Left renal cortex interstitium (tissue), 4 donors: ENCODE measurements at places on chromosomes 13 and 19.

DNA sequence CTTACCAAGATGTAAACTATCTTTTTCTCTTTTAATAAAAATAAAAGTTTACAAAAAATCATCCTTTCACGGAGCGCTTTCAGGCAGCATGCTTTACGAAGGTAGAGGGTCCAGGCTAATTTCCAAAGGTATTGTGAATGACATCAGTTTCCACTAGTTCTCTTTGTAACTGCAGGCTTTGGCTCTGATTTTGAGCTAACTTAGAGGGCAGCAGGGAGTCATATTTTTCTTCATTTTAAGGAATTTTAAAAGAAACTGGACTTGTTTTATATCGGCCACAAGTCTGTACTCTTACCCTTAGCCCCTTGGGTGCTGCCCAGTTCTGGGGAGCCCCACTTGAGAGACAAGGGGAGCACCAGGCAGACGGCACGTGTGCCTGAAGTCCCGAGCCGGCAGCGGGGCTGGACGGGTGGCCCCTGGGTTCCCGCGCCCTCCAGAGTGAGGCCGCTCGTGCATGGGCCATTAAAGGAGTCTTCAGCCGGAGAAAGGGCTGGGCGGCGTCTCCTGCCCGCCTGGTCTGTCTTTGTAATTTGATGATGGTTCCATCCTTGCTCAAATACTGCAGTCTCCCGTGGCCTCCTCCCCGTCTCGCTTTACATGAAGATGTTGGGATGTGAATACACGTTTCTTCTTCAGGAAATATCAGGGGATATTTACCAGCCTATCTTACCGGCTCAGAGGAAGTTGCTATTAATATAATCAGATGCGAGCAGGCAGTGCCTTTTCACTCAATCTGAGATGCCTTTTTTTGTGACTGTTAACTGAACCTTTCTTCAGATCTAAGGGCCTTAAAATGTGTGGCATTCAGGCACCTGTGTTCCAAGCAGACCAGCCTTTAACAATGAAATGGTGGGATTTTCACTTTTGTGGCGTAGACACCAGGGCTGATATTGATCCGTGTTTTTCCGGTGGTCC, 67.4 kb downstream of the GGACT start:
- no peak for DNase-seq

DNA sequence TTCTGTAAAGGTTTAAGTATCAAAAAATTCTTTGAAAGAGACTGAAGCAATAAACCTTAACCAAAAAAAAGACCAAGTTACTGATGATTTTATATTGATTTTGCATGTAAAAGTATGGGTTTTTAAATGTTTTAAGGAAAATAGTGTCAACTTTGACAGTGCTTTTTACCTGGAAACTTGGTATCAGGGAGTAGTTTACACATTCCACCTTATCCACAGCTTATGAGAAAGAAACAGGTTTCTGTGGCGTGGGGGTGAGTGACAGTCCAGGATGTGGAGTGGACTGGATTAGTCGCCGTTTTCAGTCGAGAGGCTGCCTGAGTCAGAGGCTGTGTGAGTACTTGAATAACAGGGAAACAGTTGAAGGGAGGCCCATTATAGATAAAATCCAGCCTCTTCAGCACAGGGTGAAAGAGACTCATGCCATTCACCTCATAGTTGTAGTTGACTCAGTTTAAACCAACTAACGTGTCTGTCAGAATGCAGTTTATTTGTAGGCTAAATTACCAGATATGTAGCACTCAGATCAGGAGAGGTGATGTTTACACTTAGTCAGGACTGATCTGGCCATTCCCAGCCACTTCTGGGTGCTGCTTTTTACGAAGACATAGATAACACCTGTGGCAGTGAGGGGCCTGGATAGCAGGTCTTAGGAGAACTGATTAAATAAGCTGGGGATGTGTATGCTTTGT, 595 bp upstream of the GPR183 start:
- DNase-seq, result no peak

- no peak for DNase-seq
Observed at GRCh38 chr13:99949679-99950413, 21.7 kb downstream of the ZIC5 start.

DNA sequence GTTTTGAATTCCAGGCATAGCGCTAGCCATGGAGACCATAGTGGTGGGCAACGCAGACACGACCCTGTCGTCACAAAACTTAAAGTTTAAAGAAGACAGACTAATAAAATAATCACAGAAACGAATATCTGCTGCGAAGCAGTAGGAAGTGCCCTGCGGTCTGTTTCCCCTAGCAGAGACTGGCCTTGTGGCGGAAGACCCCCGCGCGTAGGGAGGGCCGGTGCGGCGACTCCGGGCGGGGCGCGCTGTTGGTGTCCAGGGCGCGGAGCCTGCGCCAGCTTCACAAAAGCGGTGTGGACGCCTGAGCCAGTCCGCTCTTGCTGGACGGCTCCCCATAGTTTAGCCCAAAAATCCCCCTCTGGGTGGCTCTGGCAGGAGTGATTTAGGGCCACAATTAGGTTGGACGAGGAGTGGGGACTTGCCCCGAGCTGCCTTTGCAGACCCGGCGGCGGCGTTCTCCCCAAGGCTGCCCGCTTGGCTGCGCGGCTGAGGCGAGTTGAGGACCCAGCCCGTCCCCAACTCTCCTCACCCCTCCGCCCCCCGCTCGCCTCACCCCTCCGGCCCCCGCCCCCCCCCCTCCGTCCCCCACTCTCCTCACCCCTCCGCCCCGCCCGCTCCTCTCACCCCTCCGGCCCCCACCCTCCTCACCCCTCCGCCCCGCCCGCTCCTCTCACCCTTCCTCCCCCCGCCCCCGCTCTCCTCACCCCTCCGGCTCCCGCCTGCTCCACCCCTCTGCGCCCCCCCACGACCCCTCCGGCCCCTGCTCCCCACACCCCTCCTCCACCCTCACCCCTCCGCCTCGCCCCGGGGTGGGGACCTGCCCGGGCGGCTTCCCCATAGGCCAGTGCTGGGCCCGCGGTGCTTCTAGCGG, 14.2 kb upstream of the LATS2 start:
- DNase-seq, result no peak

DNA sequence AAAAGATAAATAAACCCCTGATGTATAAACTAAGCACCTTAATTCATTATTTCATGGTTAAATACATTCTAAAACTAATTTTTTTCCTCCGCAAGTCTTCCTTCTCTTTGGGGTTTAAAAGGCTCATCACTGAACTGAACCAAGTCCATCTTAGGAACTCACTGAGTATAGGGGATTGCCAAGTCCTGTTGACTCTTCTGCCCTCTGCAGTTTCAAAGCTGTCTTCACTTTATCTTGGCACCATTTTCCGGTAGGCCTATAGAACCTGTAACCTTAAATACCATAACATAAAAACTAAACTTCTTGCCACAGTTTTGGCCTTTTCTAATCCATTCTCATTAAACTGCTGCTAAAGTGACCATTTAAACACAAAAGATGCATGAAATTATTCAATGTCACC, 66.5 kb upstream of the USPL1 start:
- DNase-seq, result no peak

DNA sequence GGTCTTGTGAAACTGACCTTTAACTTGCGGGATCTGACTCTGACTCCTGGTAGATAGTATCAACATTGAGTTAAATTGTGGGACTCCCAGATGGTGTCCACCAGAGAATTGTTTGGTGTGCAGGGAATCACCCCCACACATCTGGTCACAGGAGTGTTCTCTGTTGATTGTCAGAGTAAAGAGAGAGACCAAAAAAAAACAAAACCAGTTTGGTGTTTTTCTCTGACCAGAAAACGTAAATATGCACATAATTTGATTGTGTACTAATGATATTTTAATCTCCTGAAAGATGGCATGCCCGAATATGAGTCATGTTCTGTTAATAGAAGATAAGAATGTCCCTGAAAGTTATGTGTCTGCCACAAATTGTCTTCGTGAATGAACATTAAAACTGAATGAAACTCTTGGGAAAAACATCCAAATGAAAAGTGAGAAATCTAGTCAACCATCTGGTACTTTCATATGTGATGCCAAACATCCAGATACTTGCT, 118.5 kb upstream of the GPC6 start:
- no peak for DNase-seq

DNA sequence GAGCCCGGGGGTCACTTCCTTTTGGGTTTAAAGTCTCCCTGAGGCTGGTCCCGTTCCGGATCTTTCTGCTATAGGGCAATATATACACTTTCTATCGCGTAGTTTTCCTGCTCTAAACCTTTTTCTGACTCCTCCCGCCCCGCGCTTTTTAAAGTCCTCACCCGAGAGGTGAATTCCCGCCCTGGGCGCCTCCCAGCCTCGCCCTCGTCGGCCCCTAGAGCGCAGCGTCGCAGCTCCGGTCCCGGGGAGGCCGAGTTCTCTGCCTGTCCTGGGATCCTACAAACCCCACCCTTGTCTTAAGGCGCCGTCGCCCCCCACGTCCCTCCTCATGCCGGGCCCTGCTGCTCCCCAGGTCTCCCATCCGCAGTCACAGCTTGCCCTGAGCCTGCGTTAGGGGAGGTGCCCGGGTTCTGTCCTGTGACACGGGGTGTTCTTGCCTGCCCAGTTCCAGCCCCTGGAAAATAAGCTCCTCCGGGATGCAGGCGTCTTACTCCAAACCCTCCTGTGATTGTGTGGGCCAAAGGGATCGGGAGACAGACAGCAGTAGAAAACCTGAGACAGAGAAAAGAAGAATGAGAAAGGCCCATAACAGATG, 491 bp downstream of the ZNF525 start:
- DNase-seq, result no peak

- no peak for DNase-seq
Observed at GRCh38 chr13:30927595-30927994, 4.9 kb upstream of the TEX26 start.

DNA sequence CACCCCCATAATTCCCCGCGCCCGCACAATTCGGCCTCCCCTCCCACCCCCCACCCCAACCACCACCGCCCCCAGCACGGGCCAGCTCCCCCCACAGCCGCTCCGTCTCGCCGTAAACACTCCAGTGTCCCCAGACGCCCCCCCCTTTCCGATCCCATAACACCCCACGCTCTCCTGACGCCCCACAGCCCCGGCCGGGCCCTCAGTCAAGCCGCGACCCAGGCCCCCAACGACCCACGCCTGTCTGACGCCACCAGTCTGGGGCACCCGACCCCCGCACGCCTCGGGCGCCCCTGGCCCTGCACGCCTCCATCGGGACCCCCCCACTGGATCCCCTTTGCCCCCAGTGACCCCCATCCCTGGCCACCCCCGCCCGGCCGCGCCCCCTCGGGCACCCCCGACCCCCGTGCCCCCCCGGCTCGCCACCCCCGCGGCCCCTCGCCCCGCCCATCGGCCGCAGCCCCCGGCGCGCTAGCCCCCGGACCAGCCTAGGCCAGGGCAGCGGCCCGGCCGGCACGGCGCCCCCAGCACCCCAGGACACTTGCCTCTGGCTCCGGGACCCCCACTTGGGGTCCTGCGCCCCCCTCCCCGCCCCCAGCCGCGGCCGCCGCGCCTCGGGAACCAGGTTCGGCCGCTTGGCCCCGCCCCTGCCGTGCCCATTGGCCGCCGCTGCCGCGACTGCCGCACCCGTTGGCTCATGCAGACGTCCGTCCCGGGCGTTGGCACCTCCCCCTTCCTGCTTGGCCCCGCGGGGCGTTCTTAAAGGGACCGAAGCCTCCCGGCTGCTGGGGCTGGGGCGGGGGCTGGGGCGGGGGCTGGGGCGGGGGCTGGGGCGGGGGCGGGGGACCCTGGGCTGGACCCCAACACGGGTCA, at the start of gene FKBP8:
Gene FKBP8, minus strand, starts transcription at position 633 of the 873 bp plus-strand sequence. CDS start 1,603 bp downstream, outside the sequence.
- DNase-seq, result peak; percentile 79

DNA sequence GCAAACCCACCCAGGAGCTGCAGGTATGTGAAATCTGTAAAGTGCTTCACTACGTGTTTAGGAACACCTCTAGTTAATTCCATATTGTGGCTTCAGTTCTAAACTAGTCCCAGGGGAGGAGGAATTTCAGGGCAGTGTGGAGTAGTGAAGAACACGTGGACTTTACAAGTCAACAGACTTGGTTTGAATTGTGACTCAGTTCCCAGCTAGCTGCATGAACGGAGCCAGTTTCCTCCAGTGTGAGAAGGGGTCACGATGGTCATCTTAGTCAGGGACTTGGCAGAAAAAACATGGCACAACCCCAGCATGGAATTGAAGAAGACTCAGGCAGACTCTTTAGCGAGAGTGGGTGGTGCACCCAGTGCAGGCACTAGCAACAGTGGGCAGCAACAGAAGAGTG, 175.7 kb upstream of the UBL3 start:
- no peak for DNase-seq

GRCh38 chr13:27967736-27968315, 1.3 kb downstream of the CDX2 start:
- no peak for DNase-seq

DNA sequence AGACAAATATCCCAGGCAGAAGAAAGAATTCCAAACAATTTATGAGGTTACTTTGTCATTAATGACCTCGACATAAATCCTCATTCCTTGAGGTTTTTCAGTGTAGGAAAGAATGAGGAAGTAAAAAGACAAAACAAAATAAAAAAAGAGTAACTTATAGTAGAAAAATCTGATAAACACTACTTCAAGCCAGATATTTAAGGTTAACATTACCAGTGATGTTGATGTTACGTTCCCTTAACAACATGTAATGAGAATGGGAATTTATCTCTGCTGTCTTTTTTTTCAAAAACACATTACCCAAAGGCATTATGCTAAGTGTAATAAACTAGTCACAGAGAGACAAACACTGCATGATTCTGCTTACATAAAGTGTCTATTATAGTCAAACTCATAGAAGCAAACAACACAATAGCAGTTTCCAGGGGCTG, 935.1 kb downstream of the SLITRK1 start:
- DNase-seq, result no peak

DNA sequence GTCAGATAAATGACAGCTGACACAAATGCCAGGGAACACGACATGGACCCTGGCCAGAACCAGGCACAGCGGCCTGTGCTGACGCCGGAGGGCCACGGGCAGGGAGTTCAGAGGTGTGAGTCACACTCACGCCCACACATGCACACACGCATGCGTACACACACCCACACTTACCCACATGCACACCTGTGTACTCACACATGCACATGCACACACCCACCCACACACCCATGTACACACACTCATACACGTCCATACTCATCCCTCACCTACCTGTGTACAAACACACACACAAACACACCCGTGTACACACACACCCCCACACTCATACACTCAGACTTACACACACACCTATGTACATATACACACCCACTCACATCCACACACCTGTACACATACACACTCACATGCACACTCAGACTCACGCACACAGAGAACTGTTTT, 40.4 kb downstream of the MLLT1 start:
- no peak for DNase-seq

- no peak for DNase-seq
Observed at GRCh38 chr13:86922936-86923335, 748.2 kb upstream of the SLITRK5 start.
